ENCODE measurements at places on chromosomes 11 and 22.

DNA sequence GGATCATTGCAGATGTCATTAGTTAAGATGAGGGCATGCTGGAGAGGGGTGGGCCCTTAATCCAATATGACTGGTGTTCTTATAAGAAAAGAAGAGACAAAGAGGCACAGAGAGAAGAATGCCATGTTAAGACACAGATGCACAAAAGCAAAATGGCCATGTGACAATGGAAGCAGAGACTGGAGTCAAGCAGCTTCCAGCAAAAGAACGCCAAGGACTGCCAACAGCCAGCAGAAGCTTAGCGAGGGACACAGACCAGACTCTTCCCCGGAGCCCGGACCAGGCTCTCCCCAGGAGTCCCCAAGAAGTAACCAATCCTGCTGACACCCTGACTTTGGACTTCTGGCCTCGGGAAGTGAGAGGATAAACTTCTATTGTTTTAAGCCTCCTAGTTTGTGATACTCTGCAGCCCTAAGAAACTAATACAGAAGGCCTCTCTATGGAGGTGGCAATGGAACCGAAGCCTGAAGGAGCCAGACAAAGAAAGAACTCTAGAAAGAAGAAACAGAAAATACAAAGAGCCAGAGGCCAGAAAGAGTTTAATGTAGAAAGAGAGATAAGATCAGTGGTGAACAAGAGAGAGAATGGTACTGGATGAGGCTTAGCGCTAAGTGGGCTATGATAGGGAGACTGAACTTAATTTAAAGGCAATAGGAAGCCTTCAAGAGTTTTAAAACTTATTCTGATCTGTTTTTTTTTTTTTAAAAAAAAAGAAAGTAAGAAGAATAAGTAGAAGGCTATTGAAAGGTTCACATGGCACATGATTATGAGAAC, 27.7 kb downstream of the PRCP start:
- no peak for DNase-seq

GRCh38 chr22:23525510-23525909, 54.6 kb downstream of the IGLL1 start:
- no peak for DNase-seq

GRCh38 chr11:70265341-70265740, 5.1 kb upstream of the PPFIA1 start:
- DNase-seq = no peak

- DNase-seq = no peak
These were observed 730.6 kb downstream of the METTL15 start for GRCh38 chr11:28838741-28839140.

- no peak for DNase-seq
These were observed 4.2 kb upstream of the GRK2 start for GRCh38 chr11:67261946-67262681.

DNA sequence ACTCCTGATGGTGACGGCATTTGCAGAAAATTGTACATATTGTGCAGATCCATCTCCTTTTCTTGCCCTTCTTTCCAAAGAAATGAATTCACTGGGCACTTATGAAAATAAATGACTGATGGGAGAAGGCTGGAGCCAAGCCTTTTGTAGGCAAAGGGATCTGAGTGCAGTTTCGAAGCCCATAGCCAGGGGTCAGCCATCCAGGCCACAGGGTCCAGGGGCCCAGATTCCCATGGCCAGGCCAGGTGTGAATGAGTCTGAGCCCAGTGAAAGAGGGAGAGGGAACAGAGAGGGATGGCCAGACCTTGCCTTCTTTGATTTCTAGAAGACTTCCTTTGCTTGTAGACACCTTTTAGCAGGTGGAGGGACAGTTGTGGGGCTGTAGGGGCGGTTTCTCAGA, 209.1 kb downstream of the KIRREL3 start:
- DNase-seq = no peak

GRCh38 chr22:25019427-25020184, 67.1 kb downstream of the KIAA1671 start:
- no peak for DNase-seq

- DNase-seq = peak; percentile 5
These were observed 33.4 kb downstream of the GDPD5 start for GRCh38 chr11:75492181-75492820.

- DNase-seq = no peak
These were observed 1.6 kb downstream of the SLN start for GRCh38 chr11:107710301-107710700.
